ENCODE measurements at places on chromosomes 12 and 14. TPM values are rescaled to one million over a fixed set of nuclear protein-coding genes. Genes with fewer than 3 reads are reported as not detected.

GUCY2C gene
- total RNA-seq, result not detected

OVCH1 gene
- not detected for total RNA-seq

WIF1 gene
- total RNA-seq, result not detected

MUCL1 gene
- total RNA-seq, result not detected

AMHR2 gene
- not detected for total RNA-seq
